ENCODE measurements at places on chromosomes 12 and 14.
A peak's percentile ranks its signal among the peaks of the same experiment; 100 is the strongest.

GRCh38 chr14:29262979-29263378 is 496.4 kb downstream of the FOXG1 start:
- no peak for DNase-seq

GRCh38 chr14:69262516-69262915 is 2.6 kb downstream of the GALNT16 start:
- no peak for DNase-seq

- no peak for DNase-seq
These were observed at the start of gene SUOX for GRCh38 chr12:55996715-55997534. TSS of gene SUOX (plus strand) at chr12:55997276. CDS start at chr12:56002222, 4,946 bp downstream.

DNA sequence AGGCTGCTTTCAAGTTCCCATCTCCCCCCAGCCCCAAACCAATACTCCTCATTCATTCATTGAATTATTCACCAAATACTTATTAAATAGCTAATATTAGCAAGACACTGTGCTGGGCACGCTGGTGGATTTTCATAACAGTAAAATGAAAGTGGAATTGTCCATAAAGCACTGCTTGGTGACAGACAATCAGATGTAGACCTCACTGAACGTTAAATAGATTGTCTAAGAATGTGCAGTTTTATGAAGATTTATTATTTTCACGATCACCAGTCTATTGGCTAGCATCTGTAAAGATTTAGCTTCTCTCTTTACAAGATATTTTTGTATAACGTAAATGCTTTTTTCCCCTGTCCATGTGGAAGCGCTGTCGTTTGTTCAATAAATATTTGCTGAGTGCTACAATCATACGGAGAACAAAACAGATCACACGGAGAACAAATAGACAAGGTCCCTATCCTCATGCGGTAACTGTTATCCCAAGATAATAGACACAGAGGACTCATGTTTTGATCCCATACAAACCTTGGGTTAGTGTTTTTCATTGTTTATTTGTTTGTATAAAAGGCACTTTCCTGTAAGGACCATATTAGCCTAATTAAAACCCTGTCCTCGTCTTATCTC is 397.6 kb downstream of the BCAT1 start:
- no peak for DNase-seq

- DNase-seq = peak; percentile 29
These were observed 3.1 kb downstream of the GARIN2 start for GRCh38 chr14:67192366-67192765.

DNA sequence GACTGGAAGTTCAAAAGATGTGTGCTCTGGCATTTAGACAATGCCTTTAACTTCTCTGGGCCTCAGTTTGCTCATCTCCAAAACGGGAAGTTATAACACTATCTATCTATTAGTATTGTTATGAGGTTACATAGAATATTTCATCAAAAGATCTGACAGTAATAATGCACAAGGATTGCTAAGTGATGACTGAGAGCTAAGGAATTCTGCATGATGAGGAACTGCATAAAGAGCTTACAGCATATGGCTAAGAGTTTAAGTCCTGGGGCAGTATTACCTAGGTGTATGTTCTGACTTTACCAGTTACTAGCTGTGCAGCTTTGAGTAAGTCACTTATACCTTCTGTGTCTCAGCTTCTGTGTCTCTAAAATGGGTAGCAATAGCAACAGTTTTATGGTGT is 160.1 kb upstream of the TMPO start:
- DNase-seq = no peak

GRCh38 chr12:989751-990660 is 1.0 kb upstream of the ERC1 start:
- peak; percentile 80 for DNase-seq

DNA sequence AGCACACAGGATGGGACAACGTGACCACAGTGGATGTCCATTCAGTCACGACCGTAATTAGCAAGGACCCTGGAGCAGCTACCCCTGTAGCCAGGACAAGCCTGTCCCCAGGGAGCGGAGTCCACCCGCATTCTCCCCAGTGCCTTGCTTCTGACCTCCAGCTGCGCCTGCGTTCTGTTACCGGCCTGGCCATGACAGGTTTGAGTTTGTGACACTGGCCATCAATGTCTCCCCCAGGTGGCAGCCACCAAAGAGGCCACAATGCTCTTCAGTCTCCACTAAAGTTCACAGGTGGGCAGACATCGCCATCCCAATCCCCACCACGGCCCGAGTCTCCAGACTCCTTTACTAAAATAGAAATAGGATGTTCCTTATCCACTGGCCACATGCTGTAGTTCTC is 96.7 kb downstream of the TMEM132D start:
- no peak for DNase-seq

GRCh38 chr12:86387591-86388145 is 131.5 kb upstream of the MGAT4C start:
- no peak for DNase-seq

DNA sequence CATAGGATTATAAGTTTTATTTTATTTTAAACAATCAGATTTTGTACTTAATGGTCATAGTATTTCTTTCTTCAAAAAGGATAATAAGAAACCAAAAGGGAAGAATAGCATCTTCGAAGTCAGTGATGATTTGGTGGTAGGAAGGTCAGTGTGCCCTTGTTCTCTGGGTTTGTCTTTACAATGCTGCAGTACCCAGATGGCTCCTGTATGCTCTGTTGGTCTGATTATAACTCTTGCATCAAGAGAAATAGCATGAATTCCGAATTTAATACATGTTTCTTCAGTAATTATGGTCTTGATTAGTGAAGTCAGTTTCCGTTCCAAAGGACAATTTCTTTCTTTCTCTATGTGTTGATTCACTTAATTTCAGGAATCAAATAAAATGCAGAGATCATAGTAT is 180.2 kb downstream of the TMTC2 start:
- DNase-seq = no peak

DNA sequence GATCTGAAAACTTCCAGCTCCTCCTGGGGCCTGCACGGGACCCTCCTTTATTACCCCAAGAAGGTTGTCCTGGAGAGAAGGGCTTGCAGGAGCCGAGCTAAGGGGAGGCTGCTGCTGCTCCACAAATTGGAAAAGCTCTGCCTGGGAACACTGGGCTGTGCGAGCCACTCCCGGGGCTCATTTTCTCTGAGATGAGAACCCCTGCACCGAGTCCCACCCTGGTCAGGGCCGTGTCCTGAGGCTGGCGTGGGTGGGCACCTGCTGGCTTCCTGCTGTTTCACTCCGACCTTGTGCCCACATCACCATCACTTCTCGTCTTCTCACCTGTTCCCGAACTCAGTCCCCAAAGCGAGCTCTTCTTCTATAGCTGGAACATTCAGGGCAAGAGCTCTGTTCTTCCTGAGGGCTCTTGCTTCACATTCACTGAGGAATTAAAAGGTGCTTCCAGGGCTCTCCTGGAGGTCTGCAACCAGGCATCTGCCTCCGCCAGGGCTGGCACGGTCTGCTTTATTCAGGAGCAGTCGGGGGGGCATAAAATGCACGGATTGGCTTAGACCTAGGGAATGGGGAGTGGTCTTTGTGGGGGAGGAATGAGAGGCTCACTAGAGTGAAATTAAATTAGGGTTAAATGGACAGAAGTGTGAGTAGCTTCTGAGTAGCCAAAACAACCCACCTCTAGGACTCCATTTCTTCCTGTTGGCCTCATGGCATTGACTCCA is 98.5 kb downstream of the ADGRD1 start:
- DNase-seq = no peak

DNA sequence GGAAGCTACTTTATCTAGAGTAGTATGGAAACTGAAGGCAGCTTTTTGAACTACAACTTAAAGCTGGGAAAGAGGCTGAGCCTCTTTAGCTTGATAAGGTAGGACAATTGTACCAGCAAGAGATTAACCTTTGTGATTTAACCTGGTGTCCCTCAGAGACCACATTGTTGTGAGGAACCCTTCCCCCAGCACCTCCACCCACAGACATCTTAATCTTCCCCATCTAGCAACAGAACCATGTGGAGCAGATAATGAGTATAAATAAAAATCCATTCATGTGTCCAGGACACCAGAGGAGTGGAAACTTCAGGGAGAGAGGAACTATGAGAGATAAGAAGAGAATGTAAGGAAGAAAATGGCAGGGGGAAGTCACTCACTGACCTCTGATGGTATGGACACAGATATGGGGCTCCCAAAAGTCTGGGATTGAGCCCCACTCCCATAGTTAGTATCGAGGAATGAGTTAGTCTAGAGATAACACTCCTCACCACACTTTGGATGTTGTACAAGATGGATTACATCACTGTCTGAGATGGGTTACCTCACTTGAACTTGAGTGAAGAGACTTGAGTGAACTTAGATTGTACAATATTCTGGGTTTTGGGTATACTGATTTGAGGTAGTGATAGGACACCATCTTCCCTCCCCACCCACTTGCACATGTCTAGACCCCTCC is 33.9 kb upstream of the SLC38A2 start:
- no peak for DNase-seq

DNA sequence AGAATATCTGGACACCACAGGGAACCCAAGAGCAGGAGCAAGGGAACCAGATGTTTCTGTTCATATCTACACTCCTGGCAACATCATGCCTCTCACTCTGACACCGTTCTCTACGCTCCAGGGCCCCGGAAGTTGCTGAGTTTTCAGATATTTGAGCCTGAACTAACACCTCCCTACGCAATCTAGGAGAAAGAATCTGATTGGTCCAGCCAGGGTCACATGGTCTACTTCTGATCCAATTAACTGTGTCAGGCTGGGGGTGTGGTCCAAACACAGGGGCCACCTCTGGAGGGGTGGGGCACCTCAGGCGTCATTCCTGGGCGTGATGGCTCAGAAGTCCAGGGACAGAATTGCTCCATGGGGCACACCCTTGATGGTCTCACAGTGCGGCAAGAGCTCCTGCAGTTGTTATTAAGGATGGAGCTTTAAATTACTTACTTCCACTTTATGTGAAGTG is 165.5 kb downstream of the PTPN11 start:
- peak; percentile 43 for DNase-seq

Measured in Karpas-422 (cell line).